Activated naive CD8-positive, alpha-beta T cell treated with anti-CD3 and anti-CD28 coated beads for 36 hours (primary cell): ENCODE measurements at places on chromosomes 3 and 15.

DNA sequence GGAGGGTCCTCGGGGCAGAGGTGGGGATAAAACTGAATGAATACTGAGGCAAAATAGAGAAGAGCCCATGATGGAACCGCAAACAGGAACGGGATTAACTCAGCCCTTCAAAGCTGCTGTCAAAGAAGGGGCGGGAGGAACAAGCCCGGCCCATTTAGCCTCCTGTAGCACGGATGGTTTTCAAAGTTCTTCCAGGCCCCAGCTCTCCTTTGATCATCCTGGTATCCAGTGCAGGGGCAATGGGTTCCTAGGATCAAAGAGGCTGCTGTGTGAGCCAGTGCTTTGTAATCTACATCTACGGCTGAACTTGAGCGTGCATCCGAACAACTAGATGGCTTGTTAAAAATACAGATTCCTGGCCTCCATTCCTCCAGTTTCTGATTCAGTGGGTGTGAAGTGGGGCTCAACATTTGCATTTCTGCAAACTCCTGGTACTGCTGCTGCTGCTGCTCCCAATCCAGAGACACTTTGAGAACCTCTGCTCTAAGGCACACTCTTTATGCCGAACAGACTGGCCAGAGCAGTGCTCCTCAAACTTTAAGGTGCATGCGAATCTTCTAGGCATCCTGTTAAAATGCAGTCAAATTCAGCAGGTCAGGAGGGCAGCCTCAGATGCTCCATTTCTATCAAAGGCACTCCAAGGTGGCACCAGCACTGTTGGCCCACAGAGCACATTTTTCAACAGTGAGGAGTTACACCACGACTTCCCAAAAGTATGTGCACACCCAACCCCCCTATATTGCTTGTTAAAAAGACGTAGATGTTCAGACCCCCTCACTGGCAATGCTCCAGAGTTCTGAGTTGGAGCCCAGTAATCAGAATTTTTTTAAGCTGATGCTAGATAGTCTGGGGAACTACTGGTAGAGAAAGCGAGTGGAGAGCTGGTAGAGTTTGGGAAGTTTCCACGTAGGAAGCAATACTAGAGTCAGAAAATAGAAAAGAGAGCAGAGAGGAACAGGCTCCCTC lies 5.6 kb downstream of the GALNT15 start:
- no peak for DNase-seq

DNA sequence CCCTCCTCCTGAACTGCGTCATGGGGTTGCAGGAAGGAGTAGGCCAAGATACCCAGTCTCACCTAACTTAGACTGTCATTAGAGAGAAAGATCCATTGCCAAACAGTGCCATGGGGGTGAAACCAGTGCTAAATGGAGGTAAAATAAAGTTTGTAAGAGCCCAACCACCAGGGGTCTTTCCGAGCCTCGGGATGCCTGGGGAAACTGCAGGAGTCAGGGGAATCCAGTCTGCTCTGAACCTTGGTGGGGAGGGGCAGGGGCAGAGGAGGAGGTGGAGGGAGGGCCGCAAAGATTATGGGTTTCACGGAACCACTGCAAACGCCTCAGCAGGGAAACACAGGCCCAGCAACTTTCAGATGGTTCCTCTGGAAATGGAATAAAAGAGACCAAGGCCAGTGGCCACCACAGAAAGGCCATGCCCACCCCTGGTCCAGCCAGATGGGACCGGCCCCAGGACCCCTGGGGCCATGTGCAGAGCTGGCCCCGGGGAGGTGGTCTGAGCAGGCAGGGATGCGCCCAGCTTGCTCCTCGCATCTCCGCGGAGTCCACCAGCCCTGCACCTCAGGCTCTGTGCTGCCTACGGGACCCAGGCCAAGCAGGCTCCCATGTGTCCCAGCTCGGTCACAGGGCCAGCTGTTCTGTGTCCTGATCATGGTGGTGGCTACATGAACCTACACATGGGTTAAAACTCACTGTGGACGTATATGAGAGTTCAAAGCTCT lies 19.8 kb upstream of the GP9 start:
- no peak for DNase-seq

DNA sequence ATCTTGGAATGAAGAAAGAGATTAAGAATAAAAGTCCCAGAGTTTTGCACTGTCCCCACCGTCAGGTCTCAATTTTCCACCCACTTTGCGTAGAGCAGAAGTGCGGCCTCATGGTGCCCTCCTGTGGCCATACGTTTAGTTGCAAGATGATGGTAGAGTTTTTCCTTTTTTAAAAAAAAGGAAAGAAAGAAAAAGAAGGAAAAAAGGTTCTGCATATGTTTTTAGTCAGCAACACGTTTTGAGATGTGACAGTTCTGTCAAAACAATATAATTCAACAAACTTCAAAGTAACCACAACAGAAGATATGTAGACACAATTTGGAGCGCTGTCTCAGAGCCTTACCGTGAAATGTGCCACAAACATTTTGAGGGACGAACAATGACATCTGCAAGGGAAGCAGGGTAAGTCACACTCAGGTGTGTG lies 24.6 kb downstream of the EBLN2 start:
- DNase-seq = peak; percentile 35

DNA sequence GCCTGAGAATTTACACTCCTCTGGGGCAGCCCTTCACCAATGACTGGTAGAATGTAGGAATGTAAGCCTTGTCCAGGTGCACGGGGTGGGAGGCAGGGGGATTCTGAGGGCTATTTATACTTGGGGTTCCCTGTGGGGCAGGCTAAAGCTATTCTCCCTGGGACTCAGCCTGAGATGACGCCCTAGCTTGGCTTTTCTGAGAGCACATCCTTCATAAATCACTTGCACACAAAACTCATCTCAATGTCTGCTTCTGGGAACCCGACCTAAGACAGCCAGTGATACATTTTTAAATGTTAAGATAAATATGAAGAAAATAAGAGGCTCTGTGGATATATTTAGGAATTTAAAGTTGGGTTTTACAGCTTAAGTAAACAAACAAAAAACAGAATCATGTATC lies 16.6 kb downstream of the TMEM158 start:
- no peak for DNase-seq

GRCh38 chr3:107441617-107442016 lies 64.4 kb downstream of the CCDC54 start:
- DNase-seq = no peak

DNA sequence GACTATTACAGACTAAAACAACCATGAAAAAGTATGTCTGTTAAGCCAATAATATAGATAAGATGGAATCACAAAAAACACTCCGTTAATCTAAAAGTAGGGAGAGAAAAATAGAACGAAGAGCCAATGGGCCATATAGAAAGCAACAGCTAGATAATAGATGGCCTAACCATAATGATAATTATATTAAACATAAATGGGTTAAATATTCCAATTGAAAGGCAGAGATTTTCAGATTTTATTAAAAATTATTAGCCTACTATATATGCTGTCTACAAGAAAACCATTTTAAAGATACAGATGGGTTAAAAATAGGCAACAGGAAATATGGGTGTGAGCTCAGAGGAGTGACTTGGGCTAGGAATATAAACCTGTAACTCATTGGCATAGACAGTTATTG lies 76.3 kb downstream of the ATP8B4 start:
- DNase-seq = no peak

GRCh38 chr3:10006762-10007090 lies 19.5 kb upstream of the FANCD2 start:
- DNase-seq = no peak

GRCh38 chr3:53836084-53836872 lies 9.9 kb downstream of the CHDH start:
- no peak for DNase-seq
